Stimulated activated CD4-positive, alpha-beta T cell treated with anti-CD3 and anti-CD28 coated beads, Interleukin-2, amount 100 ng/mL, for 24 hours (primary cell): ENCODE measurements at places on chromosomes 6 and 20.

GRCh38 chr6:104431096-104431495 lies 428.6 kb downstream of the HACE1 start:
- DNase-seq, result no peak

DNA sequence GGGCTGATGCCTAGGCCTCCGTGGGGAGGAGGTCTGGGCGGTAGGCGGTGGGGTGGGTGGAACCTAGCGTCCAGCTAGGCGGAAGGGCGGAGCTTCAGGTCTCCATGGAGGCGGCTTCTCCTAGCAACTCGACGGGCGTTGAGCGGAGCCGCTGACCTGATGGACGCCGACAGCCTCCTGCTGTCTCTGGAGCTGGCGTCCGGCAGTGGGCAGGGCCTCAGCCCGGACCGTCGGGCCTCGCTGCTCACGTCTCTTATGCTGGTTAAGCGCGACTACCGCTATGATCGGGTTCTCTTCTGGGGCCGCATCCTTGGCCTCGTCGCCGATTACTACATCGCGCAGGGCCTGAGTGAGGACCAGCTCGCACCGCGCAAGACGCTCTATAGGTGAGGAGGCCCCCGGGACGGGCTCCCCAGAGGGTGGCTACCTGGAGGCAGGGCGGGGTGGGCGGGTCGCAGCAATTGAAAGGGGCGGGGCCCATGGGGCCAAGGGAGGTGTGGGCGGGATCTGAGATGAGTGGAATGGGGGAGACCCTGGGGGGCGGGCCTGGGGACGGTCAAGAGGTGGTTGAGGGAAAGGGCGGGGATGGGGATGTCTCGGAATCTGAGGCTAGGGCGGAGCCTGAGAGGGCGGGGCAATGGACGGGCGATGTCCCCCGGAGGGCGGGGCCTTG lies at the start of gene RSPH9:
RSPH9 (plus strand) TSS at position 97 of the 673 bp plus-strand sequence; CDS start at position 160, 63 bp downstream.
- DNase-seq, result peak; percentile 77

GRCh38 chr6:22399693-22400092 lies 102.9 kb upstream of the PRL start:
- no peak for DNase-seq

DNA sequence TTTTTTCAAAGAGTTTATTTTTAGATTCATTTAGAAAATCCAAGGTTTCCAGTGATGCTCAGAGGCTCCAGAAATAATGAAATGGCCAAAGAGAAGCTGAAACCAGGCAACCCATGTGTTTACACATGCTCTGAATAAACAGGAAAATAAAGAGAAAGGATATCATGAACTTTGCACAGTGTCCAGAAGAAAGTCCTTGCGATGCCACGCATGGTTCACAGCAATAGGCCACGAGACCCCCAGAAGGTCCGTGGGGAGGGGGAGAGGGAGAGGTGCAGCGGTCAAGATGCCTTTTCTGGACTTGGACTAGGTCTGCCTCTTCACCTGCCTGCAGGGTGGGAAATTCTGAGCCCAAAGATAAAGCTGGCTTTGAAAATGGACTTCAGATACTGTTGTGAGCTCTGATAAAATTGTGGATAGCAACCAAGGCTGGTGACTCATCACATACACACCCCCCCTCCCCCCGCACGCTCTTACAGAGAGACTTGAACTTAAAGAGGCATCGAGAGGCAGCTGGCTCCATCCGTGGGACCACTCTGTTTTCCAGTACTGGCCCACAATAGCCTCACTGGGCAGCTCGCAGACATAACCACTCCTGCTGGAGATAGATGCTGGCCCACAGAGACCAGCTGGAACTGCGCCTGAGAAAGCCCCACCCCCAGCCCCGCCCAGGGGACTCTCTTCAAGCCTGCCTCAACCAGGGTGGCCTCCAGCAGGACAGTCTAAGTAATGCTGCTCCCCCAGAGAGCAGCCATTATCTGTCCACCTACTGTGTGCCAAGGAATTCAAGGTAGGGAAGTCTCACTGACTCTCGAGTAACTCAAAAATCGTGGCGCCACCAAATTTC lies 21.2 kb upstream of the NFATC2 start:
- peak; percentile 40 for DNase-seq

GRCh38 chr6:121652223-121652622 lies 216.8 kb downstream of the GJA1 start:
- no peak for DNase-seq

GRCh38 chr20:22504829-22505377 lies 79.5 kb downstream of the FOXA2 start:
- DNase-seq, result no peak

DNA sequence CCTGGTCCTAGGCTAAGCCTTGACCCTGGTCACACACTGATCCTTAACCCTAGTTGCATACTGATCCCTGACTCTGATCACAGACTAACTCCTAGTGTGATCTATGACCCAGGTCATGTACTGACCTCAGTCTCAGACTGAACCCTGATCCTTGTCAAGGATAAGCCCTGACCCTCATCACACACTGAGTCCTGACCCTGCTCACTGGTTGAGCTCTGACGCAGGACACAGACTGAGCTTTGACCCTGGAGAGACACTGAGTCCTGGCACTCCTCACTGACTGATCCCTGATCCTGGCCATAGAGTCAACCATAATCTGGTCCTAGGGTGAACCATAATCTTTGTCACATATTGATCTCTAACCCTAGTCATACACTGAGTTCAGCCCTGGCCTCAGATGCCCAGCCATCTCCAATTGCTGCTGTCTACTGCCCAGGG lies 37.9 kb downstream of the KCNB1 start:
- DNase-seq, result no peak

- DNase-seq, result no peak
Measured at GRCh38 chr20:6726761-6727160, 40.7 kb upstream of the BMP2 start.

DNA sequence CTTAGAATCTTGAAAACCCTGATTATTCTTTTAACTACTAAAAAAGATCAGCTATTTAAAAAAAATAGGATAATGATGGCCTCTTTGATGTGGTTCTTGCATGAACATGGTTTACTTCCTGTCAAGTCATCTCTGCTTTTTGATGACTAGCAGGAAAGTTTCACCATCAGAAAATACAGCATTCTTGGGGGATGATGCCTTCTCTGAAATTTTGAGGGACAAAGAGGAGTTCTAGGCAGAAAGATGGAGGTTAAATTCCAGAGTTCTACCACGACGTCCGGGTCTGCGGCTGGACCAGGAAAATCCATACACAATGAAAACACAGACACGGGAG lies 130.4 kb downstream of the OLIG3 start:
- DNase-seq, result no peak

GRCh38 chr20:36613974-36614373 lies 8.4 kb downstream of the RAB5IF start:
- no peak for DNase-seq

- DNase-seq, result no peak
Measured at GRCh38 chr6:156622185-156622584, 155.0 kb upstream of the ARID1B start.

DNA sequence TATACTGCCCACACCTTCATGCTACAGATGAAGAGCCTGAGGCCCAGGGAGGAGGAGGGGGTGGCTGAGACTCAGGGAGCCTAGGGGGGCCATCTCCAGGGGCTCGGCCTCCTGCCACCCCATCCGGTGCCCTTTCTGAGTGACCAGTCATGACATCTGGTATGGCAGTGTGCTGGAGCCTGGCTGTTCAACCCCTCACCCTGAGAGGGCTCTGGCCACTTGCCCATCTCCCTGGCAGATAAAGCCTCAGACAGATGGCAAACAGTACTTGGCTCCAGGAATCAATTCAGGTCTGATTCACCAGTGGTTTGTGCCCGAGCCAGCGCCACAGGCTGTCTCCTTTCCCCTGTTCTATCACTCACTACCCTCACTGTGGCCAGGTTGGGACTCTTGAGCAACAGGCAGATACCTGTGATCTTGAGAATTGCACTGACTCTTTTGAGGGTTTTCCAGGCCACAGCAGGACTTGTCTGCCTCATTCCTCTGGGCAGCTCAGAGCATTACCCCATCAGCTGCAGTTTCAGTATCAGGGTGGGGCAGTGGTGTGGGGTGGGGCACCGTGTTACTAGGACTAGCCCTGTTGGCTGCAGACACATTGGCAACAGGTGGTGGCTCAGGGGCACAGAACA lies 22.8 kb downstream of the SRSF3 start:
- no peak for DNase-seq

DNA sequence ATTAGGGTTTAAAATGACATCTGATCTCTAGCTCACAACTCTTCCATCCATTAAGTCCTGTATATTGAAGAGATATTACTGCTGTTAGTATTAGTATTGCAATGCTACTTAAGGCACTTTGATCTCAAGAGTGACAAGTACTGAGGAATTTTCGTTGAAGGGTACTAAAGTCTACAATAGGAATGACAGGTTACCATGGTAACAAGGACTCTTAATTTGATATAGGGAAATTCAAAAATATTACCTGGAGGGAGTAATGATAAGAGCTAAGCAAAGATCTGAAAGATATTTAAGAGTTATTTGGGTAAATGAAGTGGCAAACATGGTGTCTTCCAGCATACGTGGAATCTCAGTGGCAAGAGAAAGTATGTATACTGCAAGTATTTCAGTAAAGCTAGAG lies 518.0 kb upstream of the SLC35B3 start:
- no peak for DNase-seq

GRCh38 chr6:45990162-45990561 lies 25.5 kb downstream of the CLIC5 start:
- no peak for DNase-seq

DNA sequence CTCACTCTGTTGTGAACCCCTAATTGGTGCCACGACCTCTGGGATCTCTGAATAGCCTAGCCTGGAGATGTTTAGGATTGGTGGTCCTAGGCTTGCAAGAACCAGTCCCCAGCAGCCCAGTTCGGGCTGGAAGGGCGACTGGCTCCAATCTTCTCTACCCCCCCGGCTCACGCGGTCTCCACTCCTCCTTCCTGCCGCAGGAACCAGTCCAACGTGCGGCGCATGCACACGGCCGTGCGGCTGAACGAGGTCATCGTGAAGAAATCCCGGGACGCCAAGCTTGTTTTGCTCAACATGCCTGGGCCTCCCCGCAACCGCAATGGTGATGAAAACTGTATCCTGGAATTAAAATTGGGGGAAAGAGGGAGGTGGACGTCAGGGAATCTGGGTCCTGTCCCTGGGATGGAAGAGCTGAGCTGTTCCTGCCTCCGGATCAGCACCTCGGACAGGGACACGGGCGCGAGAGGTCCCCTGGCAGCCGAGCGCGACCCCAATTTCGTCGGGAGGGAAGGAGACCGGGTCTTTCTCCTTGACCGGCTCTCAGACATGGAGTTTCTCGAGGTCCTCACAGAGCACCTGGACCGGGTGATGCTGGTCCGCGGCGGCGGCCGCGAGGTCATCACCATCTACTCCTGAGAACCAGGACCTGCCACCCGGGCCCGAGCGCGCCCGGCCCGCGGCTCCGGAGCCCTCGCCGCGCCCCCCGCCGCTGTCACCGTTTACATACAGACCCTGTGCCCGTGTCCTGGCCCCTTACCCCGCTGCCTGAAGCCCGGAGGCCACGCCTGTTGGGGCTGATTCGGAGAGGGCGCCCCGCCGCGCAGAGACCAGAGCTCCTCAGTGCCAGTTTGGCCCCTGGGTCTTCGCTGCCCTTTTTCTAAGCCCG lies 28.2 kb downstream of the SLC12A5 start:
- no peak for DNase-seq

- DNase-seq, result no peak
Measured at GRCh38 chr6:102813489-102814275, 1420.2 kb downstream of the GRIK2 start.

- DNase-seq, result no peak
Measured at GRCh38 chr20:24441661-24442060, 27.8 kb upstream of the SYNDIG1 start.

DNA sequence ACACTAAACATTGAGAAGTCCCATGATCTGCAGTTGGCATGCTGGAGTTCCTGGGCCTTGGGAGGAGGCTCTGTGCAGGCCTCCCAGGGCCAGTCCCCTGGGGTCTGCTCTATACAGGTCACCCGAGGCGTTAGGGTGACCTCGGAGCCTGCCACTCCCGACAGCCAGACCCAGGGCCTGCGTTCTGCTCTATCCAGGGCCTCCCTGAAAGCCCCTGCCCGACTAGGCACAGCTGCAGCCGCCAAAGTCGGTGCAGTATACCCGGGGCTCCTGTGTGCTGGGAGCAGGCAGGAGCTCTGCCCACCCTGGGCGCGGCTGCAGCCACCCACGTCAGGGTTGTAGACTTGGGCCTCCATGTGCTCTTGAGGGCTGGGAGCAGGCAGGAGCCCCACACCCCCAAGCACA lies 6.3 kb upstream of the OR14J1 start:
- DNase-seq, result no peak

DNA sequence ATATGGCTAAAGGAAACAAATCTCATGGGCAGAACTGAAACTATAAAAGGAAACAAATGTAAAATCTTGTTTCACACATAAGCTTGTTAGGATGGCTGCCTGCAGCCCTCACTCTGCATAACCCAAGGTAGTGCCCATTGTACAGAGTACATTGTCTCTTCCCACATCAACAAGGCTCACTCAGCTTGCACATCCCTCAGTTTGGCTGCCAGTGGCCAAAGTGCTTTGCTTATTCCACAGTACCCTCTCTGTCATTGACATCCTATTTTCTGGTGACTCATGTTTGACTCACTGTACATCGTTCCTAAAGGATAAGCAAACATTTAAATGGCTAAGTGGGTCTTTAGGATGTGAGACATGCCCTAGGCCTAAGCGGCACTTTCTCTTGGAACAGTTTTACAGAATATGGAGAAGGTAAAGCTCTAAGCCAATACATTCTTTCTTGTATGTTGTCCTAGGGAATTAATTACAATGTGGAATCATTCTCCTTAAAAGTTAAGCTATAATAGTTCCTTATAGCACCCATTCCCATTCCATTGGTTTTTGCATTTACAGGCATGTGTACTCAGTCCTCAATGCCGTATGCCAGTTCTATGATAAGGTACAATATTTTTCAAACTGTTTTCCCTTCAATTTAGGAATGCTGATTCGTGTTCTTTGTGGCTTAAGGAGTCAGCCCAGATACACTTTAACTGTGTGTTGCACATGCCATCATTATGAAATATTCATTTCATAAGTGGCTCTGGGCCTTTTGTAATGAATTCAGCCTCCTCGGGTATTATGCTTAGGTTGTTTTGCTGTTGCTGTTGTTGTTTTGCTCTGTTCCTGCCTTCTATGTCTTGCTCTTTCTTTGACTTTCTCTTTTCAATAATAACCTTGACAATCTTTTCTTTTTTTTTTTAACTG lies 5.5 kb downstream of the ANKEF1 start:
- DNase-seq, result no peak
